Left lung (tissue), 14 donors: ENCODE measurements at places on chromosomes 16 and 17. TPM values are rescaled to one million over a fixed set of nuclear protein-coding genes. Genes with fewer than 3 reads are reported as not detected.

The TM4SF5 gene
- total RNA-seq: not detected

DNA sequence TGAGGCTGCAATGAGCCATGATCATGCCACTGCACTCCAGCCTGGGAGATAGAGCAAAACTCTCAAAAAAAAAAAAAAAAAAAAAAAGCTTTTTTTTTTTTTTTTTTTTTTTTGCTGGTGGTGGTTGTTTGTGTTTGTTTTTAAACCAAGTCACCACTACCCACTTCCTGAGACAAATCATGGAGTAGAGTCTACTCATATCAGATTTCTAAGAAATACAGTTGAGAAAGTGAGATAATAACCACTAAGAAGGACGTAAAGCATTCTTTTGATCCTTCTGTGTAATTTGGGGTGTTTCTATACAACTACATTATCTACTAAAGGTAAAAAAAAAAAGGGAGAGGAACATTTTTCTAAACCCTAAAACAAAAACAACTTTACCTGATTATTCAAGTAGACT lies 38.0 kb downstream of the AXIN2 start:
- DNase-seq: no peak

- DNase-seq: no peak
Observed at GRCh38 chr17:10447026-10447931, 22.1 kb downstream of the MYH4 start.

DNA sequence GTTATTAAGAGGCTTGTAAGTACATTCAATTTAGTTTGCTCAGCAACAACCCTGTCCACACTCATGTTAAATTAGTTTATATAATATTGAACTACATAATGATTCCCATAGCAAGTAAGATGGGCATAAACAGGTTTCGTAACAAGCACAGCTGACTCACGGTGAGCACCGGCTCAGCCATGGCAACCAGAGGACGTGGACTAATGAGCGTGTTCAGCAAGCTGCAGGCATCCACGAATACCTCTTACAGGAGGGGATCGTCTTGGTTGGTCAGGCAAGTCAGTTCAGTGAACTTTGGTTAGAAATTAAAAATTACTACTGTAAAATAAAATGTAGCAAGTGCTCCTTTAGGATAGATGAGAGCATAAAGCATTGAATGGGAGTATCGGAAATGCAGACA lies 58.4 kb downstream of the ELAC2 start:
- DNase-seq: no peak

The TMC8 gene
- total RNA-seq: 14.7 TPM

GRCh38 chr17:42832213-42832933 lies 824 bp upstream of the PSME3 start:
- DNase-seq: no peak

GRCh38 chr17:19987897-19988296 lies 10.3 kb upstream of the AKAP10 start:
- DNase-seq: no peak

The ABCA9 gene
- total RNA-seq: 4.2 TPM

- no peak for DNase-seq
Observed at GRCh38 chr16:53556521-53556920, 53.5 kb upstream of the AKTIP start.

The SULT1A4 gene
- 10.7 TPM for total RNA-seq
